Gastrocnemius medialis (tissue), 4 donors: ENCODE measurements at places on chromosomes 13 and 19. TPM values are rescaled to one million over a fixed set of nuclear protein-coding genes. Genes with fewer than 3 reads are reported as not detected.

The KLK10 gene
- 1.6 TPM for total RNA-seq

The LRRC63 gene
- total RNA-seq, result not detected

The CYP4F11 gene
- total RNA-seq, result 0.13 TPM

- no peak for DNase-seq
Measured at GRCh38 chr13:100297413-100297812, 208.5 kb downstream of the PCCA start.

- DNase-seq, result no peak
Measured at GRCh38 chr13:105202354-105202753, 1333.1 kb downstream of the EFNB2 start.

DNA sequence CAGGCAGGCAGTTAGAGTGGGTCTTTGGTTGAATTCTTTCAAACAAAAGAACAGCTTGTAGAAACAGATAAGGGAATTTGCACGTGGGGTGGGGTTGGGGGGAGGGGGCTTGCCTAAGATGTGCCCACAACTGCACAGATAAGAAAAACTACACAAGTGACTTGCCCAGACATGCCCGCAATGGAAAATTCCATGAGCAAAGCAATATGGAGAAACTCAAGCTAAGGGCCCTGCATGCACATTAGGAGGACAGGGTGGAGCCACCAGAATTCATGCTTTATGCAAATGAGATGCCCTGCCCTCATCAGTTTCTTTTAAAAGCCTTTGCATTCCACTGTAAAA, 755.6 kb upstream of the MIR17HG start:
- no peak for DNase-seq

DNA sequence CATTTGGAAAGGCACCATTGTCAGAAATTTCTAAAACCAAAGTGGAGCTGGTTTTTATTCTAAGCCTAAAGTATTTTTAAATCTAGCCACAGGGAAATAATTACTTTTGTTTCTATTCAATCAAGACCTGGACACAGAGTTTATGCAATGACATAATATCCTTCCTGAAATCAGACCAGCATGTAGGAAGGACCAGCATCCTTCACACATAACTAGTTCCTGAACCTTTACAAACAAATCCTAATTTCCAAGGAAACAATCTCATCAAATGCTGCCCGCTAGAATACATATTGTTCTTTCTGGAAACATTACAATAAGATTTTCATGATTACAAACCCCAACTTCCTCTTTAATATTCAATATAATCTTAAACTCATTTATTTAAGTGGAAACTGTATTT, 1.5 kb downstream of the STARD13 start:
- DNase-seq, result no peak

GRCh38 chr13:29499506-29500165, 95.9 kb downstream of the SLC7A1 start:
- DNase-seq, result no peak

- no peak for DNase-seq
Measured at GRCh38 chr19:38685666-38686529, 38.4 kb downstream of the ACTN4 start.

DNA sequence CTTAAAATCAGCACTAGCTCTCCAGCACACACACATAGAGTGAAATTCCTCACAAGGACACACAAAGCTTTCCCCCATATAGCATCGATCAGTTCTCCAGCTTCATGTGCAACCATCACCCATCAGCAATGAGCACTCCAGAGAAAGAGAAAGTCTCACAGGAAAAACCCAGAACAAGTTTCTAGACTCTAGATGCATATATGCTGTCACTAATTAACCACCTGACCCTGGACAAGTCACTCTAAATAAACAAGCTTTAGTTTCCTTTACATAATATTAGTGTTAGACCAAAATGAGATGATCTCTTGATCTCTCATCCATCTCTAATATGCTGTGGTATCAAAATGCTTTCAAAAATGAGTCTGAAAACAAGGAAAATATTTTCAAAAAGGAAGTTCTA, 81.2 kb downstream of the TBC1D4 start:
- no peak for DNase-seq

- no peak for DNase-seq
Measured at GRCh38 chr19:10286803-10287737, at the start of gene ICAM4. Gene ICAM4, plus strand, starts transcription at chr19:10286955. Its CDS starts 58 bp downstream, at chr19:10287013.

GRCh38 chr13:84570831-84571230, 688.6 kb upstream of the SLITRK1 start:
- DNase-seq, result no peak

GRCh38 chr19:7738023-7738422, 6.1 kb upstream of the CLEC4G start:
- no peak for DNase-seq

DNA sequence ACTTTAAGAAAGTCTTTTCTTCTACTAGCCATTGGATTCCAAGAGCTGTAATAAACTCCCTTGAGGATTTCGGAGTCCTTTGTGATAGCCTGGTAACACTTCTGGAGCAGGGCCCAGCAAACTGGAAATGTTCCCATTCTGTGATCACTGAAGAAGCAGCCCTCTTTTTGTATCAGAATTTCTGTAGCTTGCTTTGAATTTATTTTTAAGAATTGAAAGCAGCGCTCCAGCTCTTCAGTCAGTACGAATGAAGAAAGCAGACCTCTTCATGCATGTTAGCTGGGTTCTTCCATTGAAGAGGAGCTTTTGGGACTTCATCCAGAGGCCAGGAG, 141.5 kb downstream of the AKAP11 start:
- DNase-seq, result no peak

DNA sequence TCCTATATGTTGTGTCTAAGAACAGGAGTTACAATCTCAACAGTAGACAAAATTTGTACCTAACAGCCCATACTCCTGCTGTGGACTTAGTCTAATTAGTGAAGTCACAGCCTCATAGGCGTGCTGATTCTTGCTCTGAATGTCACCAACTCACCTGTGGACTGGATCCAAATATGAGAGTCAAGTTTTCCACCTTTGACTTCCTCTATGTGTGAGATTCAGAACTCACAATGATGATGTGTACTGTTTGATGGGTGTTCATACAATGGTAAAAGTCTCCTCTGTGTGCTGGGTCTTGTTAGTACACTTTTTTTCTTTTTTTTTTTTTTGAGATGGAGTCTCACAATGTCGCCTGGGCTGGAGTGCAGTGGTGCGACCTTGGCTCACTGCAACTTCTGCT, 7.8 kb upstream of the ZNF91 start:
- no peak for DNase-seq

DNA sequence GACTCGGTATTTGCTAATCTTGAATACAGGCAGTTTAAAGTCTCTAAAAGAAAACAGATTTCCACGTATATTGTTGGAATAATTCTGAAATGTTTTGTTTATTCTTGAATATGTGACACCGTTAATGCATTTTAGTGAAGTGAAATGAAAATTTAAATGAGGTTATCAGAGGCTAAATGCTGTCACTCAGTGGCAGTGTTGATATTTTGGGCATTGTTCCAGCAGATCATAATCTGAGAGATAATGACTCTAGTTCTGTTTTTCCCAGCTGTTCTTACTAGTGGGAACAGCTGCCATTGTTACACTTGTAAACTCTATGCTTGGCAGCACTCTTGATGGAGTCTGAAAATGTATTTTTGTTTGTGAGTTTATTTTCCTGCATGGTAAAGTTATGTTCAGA, 365.6 kb upstream of the SLC10A2 start:
- DNase-seq, result no peak

- no peak for DNase-seq
Measured at GRCh38 chr13:50589139-50589538, 254.4 kb downstream of the DLEU7 start.

DNA sequence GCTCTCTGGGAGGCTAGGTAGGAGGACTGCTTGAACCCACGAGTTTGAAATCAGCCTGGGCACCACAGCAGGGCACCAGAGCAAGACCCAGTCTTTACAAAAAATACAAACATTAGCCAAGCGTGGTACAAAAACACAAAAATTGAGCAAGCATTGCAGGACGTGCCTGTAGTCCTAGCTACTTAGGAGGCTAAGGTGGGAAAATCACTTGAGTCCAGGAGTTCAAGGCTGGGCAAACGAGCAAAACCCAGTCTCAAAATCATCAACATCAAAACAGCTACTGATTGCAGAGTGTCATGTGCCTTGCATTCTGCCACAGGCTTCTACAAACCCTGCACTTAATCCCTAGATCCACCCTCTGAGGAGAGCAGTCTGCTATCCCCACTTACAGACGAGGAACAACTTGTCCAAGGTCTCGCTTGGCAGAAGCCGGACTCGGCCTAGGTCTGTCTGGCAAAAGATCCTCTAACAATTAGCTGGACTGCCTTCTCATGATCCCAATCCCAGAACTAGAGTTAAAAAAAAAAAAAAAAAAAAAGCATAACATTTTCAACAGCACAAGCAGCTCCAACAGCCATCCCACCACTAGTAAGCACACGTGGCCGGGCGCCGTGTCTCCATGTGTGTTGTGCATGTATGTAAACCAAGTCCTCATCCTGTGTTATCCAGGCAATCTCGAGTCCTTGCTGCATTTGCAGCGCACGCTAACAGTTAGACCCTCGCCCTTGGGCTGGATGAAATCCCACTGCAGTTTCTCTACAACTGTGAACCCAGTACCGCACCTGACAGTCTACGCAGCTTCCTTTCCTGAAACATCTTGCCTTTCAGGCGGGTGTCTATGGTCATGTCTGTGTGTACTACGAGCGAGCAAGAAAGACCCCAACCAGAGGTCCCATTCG, 2.0 kb downstream of the PPP6R1 start:
- DNase-seq, result no peak

GRCh38 chr13:35855531-35856019, 275.6 kb downstream of the DCLK1 start:
- peak; percentile 21 for DNase-seq

DNA sequence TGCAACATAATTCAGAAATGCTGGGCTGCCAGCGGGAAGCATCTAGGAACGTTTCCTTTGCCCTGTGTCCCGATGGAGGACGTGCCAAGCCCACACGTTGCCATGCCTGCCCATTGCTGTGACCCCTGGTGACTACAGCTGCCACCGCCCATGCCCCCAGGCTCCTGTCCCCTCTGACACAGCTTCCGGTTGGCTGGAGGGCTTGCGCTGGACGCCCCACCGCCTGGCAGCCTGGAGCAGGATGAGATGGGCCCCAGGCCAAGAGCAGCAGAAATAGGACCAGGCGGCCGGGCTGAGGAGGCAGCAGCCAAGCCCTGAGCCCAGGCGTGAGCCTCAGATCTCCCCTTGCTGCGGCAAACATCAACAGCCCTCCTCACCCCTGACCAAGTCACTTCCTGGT, 125.9 kb downstream of the COL4A2 start:
- DNase-seq, result peak; percentile 27

GRCh38 chr19:53333066-53333462, 485 bp upstream of the ZNF845 start:
- DNase-seq, result peak; percentile 18

GRCh38 chr13:90055121-90055520, 1292.4 kb upstream of the MIR17HG start:
- no peak for DNase-seq
